ENCODE measurements at places on chromosomes 6 and 20. TPM values are rescaled to one million over a fixed set of nuclear protein-coding genes. Genes with fewer than 3 reads are reported as not detected.

The WFDC10B gene
- not detected for total RNA-seq

The SRXN1 gene
- 194 TPM for total RNA-seq

The LHFPL5 gene
- 0.09 TPM for total RNA-seq

The OR2B6 gene
- total RNA-seq: 0.15 TPM

The NRSN1 gene
- not detected for total RNA-seq

The GPR31 gene
- total RNA-seq: not detected

All from A549 treated with Hydrocortisone at 1 μM for 4 hours (cell line).